ENCODE measurements at places on chromosomes 2 and 18.

GRCh38 chr2:198004921-198005829 lies 200.8 kb downstream of the PLCL1 start:
- DNase-seq, result no peak
- H3K4me3 ChIP-seq, result no peak overlapping the region
- H3K27me3 ChIP-seq, result no peaks in the 10 kb centered on the region

- no peak overlapping the region for H3K27ac ChIP-seq
- no peaks in the 10 kb centered on the region for H3K36me3 ChIP-seq
- no peaks in the 10 kb centered on the region for H3K27me3 ChIP-seq
- H3K4me1 ChIP-seq, result no peaks in the 10 kb centered on the region
- H3K4me3 ChIP-seq, result no peak overlapping the region
- DNase-seq, result no peak
Observed at GRCh38 chr2:41204315-41204714, 752.4 kb upstream of the SLC8A1 start.

- no peak overlapping the region for H3K4me3 ChIP-seq
- no peaks in the 10 kb centered on the region for H3K36me3 ChIP-seq
- H3K4me1 ChIP-seq, result no peaks in the 10 kb centered on the region
- H3K27ac ChIP-seq, result no peak overlapping the region
Observed at GRCh38 chr2:118274841-118275510, 186.7 kb downstream of the INSIG2 start.

DNA sequence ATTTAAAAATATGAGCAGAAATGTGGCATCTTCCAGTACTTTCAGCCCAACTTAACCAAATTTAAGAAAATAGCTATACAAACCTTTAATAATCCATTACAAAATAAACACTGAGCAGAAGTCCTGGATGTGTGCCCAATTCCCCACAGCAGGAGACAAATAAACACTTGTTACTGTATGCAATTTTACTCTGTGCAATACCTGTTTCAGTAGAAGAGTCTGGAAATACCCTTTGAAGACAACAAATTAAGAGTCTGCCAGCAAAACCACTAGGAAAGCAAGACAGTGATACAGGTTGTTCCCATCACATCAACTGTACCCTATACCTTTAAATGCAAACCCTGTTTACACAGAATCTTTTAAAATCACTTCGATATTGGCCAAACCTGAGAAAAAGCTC lies 41.4 kb upstream of the RNU4ATAC start:
- no peaks in the 10 kb centered on the region for H3K27me3 ChIP-seq
- no peak overlapping the region for H3K4me3 ChIP-seq
- no peak for DNase-seq

GRCh38 chr2:58702302-58702885 lies 461.3 kb upstream of the FANCL start:
- H3K36me3 ChIP-seq, result no peaks in the 10 kb centered on the region
- no peaks in the 10 kb centered on the region for H3K27me3 ChIP-seq
- DNase-seq, result no peak
- no peak overlapping the region for H3K4me3 ChIP-seq
- H3K4me1 ChIP-seq, result no peaks in the 10 kb centered on the region
- no peak overlapping the region for H3K27ac ChIP-seq

- no peak overlapping the region for H3K4me3 ChIP-seq
- no peaks in the 10 kb centered on the region for H3K36me3 ChIP-seq
- H3K27me3 ChIP-seq, result no peaks in the 10 kb centered on the region
- no peaks in the 10 kb centered on the region for H3K4me1 ChIP-seq
- no peak for DNase-seq
Observed at GRCh38 chr2:221896505-221897151, 324.5 kb upstream of the EPHA4 start.

- no peak overlapping the region for H3K27ac ChIP-seq
- no peak overlapping the region for H3K4me3 ChIP-seq
- no peaks in the 10 kb centered on the region for H3K27me3 ChIP-seq
- H3K4me1 ChIP-seq, result no peaks in the 10 kb centered on the region
- no peak for DNase-seq
Observed at GRCh38 chr2:23687214-23687613, 239.7 kb downstream of the ATAD2B start.

GRCh38 chr18:50898919-50899318 lies 20.0 kb downstream of the ME2 start:
- H3K4me1 ChIP-seq, result no peaks in the 10 kb centered on the region
- no peaks in the 10 kb centered on the region for H3K27me3 ChIP-seq
- H3K36me3 ChIP-seq, result peaks cover 32% of the 10 kb centered on the region

DNA sequence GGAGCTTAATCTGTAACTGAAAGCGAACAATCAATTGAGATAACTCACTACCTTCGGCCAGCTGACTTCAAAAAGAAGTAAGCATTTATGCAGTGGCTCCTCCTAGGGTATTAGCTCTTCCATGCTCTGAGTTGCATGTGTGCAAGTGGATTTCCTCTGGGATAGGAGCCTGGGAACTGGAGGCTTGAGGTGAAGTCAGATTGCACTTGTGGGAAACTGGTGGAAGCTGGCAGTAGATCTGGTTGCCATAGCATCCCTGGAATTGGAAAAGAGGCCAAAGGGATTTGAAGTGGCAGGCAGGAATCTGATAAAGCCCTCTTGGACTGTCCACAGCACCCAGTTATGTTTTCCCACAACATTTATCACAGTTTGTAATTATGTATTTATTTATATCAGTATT lies 50.6 kb upstream of the FMNL2 start:
- H3K27ac ChIP-seq, result no peak overlapping the region
- H3K27me3 ChIP-seq, result no peaks in the 10 kb centered on the region
- H3K36me3 ChIP-seq, result no peaks in the 10 kb centered on the region
- no peak for DNase-seq

DNA sequence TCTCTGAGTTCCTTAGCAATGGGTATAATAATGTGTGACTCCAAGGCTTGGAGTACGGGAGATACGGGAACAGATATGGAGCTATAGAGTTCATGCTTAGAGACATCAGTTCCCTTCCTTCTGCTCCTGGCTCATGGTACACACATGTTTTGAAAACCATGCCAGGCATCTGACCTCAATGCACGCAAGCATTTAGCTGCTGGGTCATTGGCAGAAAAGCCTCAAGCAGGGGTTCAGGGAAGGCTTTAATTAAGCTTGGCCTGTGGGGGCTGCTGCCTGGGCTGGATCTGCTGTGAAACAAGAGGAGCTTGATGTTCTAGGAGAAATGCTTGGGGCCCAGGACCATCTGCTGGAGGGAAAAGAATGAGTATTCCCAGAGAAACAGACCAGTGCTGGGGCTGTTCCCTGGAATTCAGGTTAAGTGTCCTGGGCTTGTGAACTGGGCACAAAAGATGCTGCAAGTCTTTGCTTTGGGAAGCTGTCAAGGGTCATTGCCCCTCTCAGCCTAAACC lies 3.2 kb downstream of the ALLC start:
- DNase-seq, result no peak
- H3K4me3 ChIP-seq, result no peak overlapping the region
- no peak overlapping the region for H3K27ac ChIP-seq
- H3K4me1 ChIP-seq, result peaks cover 19% of the 10 kb centered on the region
- no peaks in the 10 kb centered on the region for H3K27me3 ChIP-seq

DNA sequence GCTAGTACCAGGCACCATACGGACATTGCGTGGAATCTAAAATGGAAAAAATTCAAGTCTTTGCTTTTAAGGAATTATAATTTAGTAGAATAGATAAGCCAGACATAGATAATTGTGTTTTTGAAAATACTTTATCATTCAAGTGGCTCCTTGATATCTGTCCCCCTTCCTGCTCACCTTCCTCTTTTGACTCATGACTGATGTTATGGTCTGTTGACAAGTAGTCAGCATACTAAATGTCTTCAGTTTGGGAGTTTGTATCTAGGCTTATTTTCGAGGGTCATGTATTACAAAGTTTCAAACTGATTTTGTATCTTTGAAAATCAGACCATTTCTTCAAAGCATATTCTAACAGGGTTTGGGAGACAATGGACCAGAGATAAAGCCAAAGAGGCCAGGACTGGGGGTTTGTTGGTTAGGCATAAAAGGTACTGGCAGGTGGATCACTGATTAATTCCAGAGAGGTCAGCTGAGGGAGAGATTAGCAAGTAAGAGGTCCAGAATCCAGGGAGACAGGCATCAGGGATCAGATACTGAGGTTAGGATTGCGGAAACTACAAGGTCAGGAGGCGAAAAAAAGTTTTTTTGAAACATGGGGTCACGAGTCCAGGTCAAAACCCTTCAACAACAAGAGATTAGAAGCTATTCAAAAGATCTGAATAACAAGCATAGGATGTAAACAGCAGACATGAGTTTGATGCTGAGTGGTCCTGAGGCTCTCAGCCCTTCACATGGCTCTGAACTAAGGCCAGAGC lies 31.5 kb upstream of the KLHL14 start:
- no peaks in the 10 kb centered on the region for H3K36me3 ChIP-seq
- no peak for DNase-seq
- no peak overlapping the region for H3K4me3 ChIP-seq
- H3K4me1 ChIP-seq, result no peaks in the 10 kb centered on the region
- no peak overlapping the region for H3K27ac ChIP-seq
- no peaks in the 10 kb centered on the region for H3K27me3 ChIP-seq

DNA sequence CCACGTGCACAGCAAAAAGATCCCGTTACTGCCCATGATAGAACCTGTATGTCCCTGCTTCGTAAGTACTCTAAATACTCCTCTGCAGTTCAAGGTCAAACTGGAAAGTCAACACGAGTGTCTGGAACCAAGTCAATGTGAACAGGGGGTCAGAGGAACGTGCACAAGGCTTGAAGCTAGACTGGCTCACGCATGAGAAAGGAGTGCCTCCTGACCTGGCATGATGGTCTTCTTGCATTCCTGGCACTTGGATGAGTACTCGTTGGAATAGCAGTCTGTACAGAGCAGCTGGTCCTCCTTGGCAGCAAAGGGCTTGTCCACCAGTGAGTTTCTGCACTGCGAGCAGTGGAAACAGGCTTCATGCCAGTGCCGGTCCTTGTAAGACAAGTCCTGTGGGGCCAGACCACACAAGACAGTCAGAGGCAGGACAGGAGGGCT lies 25.5 kb downstream of the FHL2 start:
- no peaks in the 10 kb centered on the region for H3K4me1 ChIP-seq
- H3K4me3 ChIP-seq, result no peak overlapping the region
- H3K36me3 ChIP-seq, result no peaks in the 10 kb centered on the region
- peak; percentile 53 for DNase-seq
- H3K27ac ChIP-seq, result no peak overlapping the region

GRCh38 chr2:53130441-53130943 lies 637.1 kb upstream of the CHAC2 start:
- H3K27ac ChIP-seq, result peak overlapping the region; percentile 80
- DNase-seq, result no peak
- no peak overlapping the region for H3K4me3 ChIP-seq
- H3K4me1 ChIP-seq, result no peaks in the 10 kb centered on the region
- H3K27me3 ChIP-seq, result no peaks in the 10 kb centered on the region
- no peaks in the 10 kb centered on the region for H3K36me3 ChIP-seq

- no peak overlapping the region for H3K4me3 ChIP-seq
- H3K36me3 ChIP-seq, result no peaks in the 10 kb centered on the region
- peaks cover 18% of the 10 kb centered on the region for H3K4me1 ChIP-seq
- no peak for DNase-seq
Observed at GRCh38 chr2:239112127-239112774, 264.4 kb downstream of the TWIST2 start.

DNA sequence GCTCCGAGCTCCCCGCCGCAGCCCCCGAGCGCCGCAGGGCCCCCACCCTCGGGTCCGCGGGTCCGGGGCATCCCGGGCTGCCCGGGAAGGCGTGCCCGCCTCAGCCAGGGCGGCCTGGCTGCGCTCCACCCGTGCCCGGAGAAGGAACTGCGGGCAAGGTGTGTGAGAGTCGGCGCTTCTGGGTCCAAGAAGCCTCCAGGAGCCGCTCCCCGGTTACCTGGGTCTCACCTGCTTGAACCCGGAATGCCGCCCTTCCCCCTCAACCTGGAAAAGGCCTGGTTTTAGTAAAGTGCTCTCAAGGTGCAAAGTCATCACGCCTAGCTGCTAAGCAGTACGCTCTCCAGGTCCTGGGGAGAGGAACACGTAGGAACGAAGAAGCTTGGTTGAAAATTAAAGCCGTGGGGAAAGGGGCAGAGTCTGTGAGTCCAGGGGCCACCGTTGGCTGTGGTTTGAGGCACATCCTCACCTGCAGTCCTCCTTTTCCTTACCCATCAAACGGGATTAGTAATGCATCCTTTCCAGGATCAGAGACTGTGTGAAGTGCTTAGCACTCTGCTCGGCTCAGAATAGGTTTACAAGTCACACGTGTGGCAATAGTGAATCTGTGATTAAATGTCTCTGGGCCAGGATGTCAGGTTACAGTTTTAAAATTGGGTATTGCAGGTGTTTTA lies 1.2 kb downstream of the ASAP2 start:
- H3K4me1 ChIP-seq, result no peaks in the 10 kb centered on the region
- peak overlapping the region; percentile 96 for H3K4me3 ChIP-seq
- H3K27me3 ChIP-seq, result no peaks in the 10 kb centered on the region
- DNase-seq, result no peak
- no peaks in the 10 kb centered on the region for H3K36me3 ChIP-seq

DNA sequence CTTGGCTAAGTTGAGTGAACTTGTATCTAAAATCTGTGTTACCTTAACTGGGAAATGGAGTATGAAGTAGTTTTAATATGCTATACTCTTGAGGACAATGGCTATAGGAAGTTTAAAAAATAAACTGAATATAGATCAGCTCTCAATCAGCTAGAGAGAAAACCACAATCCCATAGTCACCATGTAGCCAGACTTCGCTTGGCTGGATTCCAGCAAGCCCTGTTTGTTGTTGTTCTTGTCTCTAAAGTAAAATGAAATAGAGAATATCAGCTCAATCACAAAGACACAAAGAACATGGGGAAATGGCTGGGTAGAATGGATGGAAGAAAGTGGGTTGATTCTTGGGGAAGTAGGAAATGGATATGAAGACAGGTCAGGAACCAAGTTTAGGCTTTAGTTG lies 234.9 kb downstream of the PHLPP1 start:
- no peak overlapping the region for H3K4me3 ChIP-seq
- H3K4me1 ChIP-seq, result no peaks in the 10 kb centered on the region
- no peaks in the 10 kb centered on the region for H3K27me3 ChIP-seq
- no peaks in the 10 kb centered on the region for H3K36me3 ChIP-seq

GRCh38 chr2:203510941-203511305 lies 24.2 kb downstream of the RAPH1 start:
- no peaks in the 10 kb centered on the region for H3K27me3 ChIP-seq
- H3K4me1 ChIP-seq, result no peaks in the 10 kb centered on the region
- H3K27ac ChIP-seq, result no peak overlapping the region
- H3K4me3 ChIP-seq, result no peak overlapping the region
- H3K36me3 ChIP-seq, result no peaks in the 10 kb centered on the region

DNA sequence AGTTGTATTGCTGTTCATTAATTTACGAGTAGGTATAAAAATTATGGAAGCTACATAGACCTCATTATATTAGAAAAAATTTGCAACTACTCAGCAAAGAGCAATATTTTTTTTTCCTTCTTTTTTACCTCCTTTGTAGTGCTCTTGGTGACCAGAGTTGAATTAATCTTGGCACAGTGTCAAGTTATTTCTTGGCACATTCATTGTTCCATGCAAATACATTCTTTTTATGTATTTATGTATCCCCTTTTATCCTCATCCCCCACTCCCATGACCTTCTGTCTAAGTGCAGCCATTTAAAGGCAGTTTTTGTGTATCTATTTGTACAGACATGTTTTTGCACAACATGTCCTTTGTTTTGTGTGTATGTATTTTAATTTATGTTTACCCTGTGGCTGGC lies 224.5 kb downstream of the CCDC102B start:
- H3K4me3 ChIP-seq, result no peak overlapping the region
- H3K4me1 ChIP-seq, result no peaks in the 10 kb centered on the region
- no peak for DNase-seq
- no peaks in the 10 kb centered on the region for H3K27me3 ChIP-seq
- H3K27ac ChIP-seq, result no peak overlapping the region

All from tibial nerve (tissue), 4 donors.